ENCODE measurements at places on chromosomes 3 and 15.

DNA sequence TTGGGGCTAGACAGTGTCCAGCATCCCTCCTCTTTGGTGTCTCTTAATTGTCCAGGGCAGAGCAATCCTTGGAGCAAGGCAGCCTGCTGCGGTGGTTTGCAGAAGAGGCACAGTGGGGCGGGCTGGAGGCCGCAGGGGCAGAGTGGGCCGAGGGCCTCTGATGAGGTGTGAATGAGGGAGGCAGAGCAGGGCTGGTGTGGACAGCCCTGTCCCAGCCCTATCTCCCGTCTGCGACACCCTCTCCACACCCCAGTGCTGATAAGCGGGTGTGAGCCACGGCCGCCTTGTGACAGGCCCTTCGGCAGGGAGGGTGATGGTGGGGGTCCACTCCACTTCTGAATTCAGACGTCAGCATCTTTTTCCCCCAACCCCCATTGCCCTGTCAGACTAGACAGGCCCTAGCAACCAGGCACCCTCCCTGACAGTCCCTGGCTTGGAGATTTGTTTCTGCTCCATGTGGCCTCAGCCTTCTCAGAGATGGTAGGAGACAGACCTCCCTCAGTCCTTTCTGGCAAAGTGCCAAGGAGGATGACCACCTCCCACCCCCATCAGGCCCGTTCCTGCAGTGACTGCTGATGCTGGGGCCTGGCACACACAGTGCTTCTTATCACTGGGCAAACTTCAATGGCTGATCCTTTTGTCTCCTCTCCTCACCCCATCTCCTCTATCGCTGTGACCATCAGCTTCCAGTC is 37.3 kb downstream of the EXOG start:
- DNase-seq = no peak

- no peak for DNase-seq
Measured at GRCh38 chr15:80593486-80594030, 101.6 kb upstream of the ABHD17C start.

GRCh38 chr3:154795582-154795981 is 284.5 kb upstream of the MME start:
- no peak for DNase-seq

DNA sequence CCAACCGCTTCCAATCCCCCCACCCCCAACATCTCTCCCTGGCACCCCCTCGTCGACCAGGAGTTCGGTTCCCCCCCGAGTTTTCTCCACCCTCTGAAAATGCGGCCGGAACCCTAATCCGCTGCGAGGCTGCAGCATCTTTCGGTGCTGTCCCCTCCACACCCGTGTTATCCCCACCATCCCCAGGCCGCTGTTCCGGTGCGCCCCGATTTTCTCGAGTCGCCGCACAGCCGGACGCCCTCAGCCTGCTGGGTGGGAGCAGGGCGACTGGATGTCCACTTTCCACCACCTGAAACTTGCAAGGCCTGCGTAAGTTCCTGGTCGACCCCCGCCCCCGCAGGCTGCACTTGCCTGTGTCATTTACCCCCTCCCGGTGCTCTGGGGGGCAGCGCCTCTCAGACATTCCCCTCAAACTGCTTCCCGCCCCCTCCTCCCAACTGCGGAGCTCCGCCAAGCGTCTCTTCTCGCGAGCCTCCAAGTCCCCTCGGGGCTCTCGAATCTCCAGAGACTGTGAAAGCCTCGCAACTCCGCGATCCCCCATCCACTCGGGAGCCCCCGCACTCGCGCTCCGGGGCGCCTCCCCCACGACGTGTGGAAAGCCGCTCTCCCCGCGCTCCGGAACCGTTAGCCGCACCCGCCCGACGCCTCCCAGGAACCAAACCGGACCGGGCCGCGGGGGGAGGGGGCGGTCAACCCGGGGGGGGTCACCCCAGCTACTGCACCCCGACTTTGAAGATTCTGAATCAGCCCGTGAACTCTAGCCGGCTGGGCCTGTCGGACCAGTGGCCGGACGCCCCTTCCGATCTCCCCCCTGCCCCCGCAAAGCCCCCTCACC is 566 bp downstream of the ETV5 start:
- peak; percentile 68 for DNase-seq

GRCh38 chr3:50147016-50147415 is 8.1 kb upstream of the SEMA3F start:
- DNase-seq = no peak

GRCh38 chr15:83475551-83475950 is 28.4 kb downstream of the SH3GL3 start:
- DNase-seq = no peak

DNA sequence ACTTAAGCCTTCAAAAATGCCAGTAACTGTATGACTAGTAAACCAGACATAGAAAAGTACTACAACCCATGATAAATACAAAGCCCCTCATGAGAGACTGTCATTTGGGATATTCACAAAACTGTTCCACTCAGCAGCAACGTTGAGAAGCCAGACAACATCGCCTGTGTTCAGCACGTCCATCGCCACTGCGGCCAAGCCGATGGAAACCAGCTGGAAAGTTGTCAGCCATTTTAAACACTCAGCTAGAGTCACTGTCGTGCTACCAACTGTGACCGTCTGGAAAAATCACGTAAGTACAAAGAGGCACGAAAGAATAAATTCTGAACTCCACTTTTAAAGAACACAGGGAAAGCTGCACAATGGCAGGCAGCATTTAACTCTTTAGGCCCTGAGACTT is 340.7 kb upstream of the WNT5A start:
- DNase-seq = no peak

DNA sequence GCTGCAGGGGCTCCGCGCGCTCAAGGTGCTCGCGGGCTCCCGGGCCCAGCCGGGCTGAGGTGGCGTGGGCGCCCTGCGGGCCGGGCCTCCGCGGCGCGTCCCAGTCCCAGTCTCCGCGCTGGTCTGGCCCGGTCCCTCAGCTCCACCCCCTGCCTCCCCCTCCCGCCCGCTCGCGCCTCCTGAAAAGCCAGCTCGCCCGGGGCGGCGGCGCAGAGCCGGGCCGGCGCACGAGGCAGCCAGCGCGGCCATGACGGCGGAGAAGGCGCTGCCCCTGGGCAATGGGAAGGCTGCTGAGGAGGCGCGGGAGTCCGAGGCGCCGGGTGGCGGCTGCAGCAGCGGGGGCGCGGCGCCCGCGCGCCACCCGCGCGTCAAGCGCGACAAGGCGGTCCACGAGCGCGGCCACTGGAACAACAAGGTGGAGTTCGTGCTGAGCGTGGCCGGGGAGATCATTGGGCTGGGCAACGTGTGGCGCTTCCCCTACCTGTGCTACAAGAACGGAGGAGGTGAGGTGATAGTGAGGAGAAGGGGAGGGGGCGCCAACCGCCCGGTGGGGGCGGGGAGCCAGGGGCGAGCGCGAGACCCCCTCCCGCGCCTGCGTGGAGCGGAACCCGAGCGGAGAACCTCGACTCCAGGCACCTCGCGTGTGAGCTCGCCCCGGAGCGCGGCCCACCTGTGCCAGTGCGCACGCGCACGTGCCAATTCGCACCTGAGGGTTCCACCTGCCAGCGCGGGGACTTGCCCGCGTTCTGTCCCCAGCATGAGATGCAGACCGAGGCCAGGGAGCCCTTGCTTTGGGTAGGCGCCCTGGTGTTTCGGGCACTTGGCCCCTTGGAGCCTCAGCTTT is at the start of gene SLC6A11:
Gene SLC6A11 (plus strand): TSS at position 210 of the 844 bp plus-strand sequence. CDS start 38 bp downstream, at position 248.
- DNase-seq = no peak

DNA sequence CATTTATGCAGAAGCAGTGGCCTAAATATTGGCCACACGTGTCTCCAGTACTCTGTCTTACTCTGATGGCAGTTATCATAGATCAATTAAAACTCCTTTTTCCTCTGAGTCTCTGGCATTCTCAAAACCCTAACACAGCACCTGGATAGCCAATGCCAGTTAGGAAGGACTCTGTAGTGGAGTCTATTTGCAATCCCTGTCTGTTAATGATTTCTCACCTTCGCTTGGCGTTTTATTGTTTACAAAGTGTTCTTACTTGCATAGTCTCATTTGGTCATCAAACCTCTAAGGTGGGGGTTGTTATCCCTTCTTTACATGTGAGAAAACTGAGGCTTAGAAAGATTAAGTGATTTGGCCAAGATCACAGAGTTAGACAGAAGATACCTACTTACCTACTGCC is 258.8 kb downstream of the IL5RA start:
- no peak for DNase-seq

All from SHP77 (cell line).